Naive thymus-derived CD8-positive, alpha-beta T cell (primary cell): ENCODE measurements at places on chromosomes 1 and 21.
A peak's percentile ranks its signal among the peaks of the same experiment; 100 is the strongest.

- peak; percentile 75 for DNase-seq
- no peaks in the 10 kb centered on the region for H3K36me3 ChIP-seq
- H3K4me1 ChIP-seq, result peaks cover 45% of the 10 kb centered on the region
- peak overlapping the region; percentile 95 for H3K4me3 ChIP-seq
- peak overlapping the region; percentile 98 for H3K27ac ChIP-seq
- H3K27me3 ChIP-seq, result no peaks in the 10 kb centered on the region
Observed at GRCh38 chr1:2547210-2548067, 8.7 kb upstream of the TNFRSF14 start.

DNA sequence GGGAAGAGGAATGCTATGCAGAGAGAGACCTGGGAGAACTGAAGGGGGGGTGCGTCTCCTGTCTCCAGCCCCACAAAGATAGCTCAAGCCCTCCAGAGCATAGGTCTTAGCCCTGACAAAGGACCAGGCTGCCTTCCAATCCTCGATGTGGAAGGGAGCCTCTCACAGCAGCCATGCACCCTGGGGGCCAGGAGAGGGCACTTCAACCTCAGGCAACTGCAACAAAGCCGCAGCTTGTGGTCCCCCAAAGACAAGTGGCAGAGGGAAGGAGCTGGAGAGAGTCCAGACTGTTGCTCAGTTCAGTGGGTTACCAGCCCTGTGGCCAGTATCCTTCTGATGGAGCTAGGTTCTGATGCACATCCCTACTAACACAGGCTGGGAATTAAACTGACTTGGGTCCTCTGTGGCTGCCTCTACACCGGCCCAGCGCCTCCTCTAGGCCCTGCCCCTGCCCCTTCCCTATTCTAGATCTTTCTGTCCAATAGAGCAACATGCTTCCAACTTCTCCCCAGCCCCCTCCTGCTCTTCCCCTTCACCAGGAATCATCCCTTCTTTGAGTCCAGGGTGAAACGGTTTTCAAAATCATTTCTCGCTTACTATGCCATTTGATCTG, 100.7 kb upstream of the SPATA6 start:
- H3K36me3 ChIP-seq, result no peaks in the 10 kb centered on the region
- H3K27ac ChIP-seq, result no peak overlapping the region
- no peak overlapping the region for H3K4me3 ChIP-seq
- peaks cover 8% of the 10 kb centered on the region for H3K27me3 ChIP-seq
- no peak for DNase-seq

- H3K36me3 ChIP-seq, result peaks cover 12% of the 10 kb centered on the region
- peak overlapping the region; percentile 96 for H3K4me3 ChIP-seq
- H3K4me1 ChIP-seq, result peaks cover 66% of the 10 kb centered on the region
- H3K27me3 ChIP-seq, result no peaks in the 10 kb centered on the region
Observed at GRCh38 chr1:42682739-42683531, 717 bp downstream of the YBX1 start.

DNA sequence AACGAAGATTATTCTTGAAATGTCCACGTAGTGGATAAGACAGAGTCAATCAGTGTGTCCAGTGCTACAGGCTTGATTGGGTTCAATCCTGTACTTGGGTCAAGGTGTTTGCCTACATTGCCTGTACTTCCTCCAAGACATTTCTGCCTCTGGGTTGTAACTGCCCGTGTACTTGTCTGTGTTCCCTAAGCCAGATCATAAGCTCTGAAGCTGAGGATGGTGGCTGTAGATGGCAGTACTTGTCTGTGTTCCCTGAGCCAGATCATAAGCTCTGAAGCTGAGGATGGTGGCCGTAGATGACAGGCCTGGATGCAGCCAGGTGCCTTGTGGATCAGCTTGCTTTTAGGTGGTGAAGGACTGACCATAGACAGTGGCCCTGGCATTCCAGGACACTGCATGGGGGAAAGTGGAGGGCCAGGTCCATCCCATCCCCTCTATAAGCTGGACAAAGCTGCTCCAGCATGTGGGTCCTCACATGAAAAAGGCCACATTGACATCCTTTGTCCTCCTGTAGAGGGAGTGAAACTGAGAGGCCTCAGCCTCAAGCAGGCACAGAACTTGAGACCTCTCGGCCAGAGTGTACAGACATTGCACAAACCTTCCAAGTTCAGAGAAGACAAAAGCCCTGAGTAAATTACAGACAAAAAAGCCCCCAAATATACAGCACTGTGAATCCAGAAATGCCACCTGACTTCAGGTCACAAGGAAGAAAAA, 2.0 kb upstream of the SRM start:
- peak overlapping the region; percentile 94 for H3K4me3 ChIP-seq
- DNase-seq, result no peak
- no peaks in the 10 kb centered on the region for H3K27me3 ChIP-seq
- peak overlapping the region; percentile 89 for H3K27ac ChIP-seq
- peaks cover 18% of the 10 kb centered on the region for H3K36me3 ChIP-seq

- H3K4me3 ChIP-seq, result no peak overlapping the region
- H3K36me3 ChIP-seq, result no peaks in the 10 kb centered on the region
- H3K27me3 ChIP-seq, result peaks cover 2% of the 10 kb centered on the region
- H3K27ac ChIP-seq, result no peak overlapping the region
- H3K4me1 ChIP-seq, result no peaks in the 10 kb centered on the region
Observed at GRCh38 chr1:59198564-59198963, 98.3 kb upstream of the FGGY start.
